ENCODE measurements at places on chromosomes 6 and 20.

DNA sequence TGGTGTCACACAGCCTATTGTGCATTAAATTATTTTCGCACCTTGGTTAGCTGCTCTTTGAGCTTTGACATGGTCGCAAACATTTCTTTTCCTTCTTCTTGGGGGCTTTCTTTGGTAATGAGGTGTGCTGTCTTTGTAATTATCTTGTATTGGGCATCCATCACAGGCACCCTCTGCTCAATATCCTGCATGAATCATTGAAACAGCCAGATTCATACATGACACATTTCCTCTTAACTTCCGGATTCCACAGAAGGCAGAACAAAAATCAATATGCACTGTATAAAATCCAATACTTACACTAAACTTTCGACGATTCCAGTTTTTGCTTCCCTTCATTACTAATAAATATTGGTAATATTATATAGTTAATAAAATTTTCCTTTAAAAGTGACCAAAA lies 175.6 kb downstream of the SYNE1 start:
- no peak for DNase-seq

- no peak for DNase-seq
These were observed 33.0 kb downstream of the SPATA2 start for GRCh38 chr20:49882171-49882970.

GRCh38 chr20:33656010-33656782 lies 5.9 kb upstream of the C20orf144 start:
- no peak for DNase-seq

- no peak for DNase-seq
These were observed 328.7 kb downstream of the UTRN start for GRCh38 chr6:144613859-144614258.

- DNase-seq = no peak
These were observed 35.1 kb upstream of the DUSP22 start for GRCh38 chr6:257031-257725.

- DNase-seq = no peak
These were observed 83.6 kb downstream of the PFDN4 start for GRCh38 chr20:54291339-54292010.

GRCh38 chr6:125507987-125508655 lies 206.4 kb upstream of the HDDC2 start:
- no peak for DNase-seq

GRCh38 chr6:38554700-38555413 lies 84.9 kb downstream of the BTBD9 start:
- no peak for DNase-seq

DNA sequence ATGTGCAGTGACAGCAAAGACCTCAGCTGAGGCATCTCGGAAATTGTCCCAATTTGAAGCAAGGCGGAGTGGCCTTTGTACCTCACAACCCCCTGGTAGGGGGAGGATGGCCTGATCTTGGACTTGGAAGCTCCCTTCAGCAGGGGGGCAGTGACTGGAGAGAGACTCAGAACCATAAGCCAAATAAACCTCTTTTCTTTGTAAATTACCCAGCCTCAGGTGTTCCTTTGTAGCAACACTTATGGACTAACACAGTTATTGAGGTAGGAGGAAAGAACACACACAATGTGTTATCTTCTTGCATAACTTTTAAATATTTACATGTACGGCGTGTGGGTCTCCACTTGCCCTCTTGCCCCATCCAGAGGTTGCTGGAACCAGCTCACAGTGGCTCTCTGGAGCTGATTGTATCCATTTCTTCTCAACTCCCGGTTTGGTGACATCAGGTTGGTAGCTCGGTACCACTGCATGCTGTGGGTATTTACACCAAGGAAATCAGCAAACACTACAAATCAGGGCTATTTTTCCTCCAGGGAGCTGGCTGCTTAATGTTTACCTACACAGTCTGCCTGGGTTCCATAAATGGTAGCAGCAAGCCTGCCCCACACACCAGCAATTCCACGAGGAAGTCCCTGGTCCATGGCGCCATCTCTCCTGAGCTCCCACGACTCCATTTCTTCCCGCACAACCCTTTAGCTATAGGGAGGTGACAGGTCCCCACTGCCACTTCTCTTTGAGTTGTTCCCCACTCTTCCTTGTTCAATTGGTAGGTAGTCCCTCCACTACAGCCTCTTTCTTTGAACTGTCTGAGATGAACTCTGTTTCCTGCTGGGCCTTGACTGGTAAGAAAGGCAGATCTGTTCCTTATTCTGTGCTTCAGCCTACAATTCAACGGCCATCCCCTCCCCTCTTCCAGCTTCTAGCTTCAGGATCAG lies 54.3 kb upstream of the TASP1 start:
- DNase-seq = no peak

GRCh38 chr6:14243597-14243996 lies 126.0 kb downstream of the CD83 start:
- DNase-seq = no peak

DNA sequence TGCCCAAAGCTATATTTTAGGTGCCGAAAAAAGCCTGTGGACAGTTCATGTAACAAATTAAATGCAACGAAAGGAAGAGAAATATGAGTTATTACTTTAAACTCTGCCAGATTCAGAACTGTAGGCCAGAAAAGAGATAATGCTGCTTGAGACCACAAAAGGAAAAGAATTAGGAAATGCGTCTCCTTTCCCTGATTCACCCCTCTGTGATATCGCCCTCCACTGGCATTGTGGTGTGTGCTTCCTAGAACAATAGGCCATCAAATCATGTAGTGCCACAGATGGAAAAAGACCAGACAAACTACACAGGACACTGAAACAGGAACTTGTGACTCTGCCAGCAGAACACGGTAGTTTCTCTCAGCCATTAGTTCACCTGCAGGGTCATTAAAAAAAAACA lies 14.7 kb upstream of the LAMA4 start:
- no peak for DNase-seq

GRCh38 chr20:62496568-62497218 lies 20.9 kb upstream of the GATA5 start:
- DNase-seq = peak; percentile 42

GRCh38 chr6:145734486-145735355 lies 599 bp downstream of the EPM2A start:
- peak; percentile 93 for DNase-seq

- no peak for DNase-seq
These were observed 5.4 kb upstream of the GJA10 start for GRCh38 chr6:89888871-89889270.

GRCh38 chr6:145798530-145798929 lies 16.1 kb downstream of the FBXO30 start:
- no peak for DNase-seq

DNA sequence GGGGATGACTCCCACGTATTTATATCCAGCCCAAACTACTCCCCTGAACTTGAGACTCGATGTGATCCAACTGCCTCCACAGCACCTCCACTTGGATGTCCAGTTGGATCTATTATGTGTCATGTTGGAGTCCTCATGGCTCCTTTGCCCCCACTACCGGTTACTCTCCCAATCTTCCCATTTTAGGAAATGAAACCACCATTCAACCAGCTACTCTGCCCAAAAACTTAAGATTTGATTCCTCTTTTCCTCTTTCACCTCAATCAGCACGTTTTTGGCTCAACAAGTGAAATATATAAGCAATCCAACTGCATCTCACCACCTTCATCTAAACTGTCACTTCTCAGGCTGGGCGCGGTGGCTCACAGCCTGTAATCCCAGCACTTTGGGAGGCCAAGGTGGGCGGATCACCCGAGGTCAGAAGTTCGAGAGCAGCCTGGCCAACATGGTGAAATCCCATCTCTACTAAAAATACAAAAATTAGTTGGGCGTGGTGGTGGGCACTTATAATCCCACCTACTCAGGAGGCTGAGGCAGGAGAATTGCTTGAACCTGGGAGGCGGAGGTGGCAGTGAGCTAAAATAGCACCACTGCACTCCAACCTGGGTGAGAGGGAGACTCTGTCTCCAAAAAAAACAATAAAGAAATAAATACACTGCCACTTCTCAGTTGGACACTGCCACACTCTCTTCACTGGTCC lies 3.4 kb downstream of the AHCY start:
- DNase-seq = no peak

DNA sequence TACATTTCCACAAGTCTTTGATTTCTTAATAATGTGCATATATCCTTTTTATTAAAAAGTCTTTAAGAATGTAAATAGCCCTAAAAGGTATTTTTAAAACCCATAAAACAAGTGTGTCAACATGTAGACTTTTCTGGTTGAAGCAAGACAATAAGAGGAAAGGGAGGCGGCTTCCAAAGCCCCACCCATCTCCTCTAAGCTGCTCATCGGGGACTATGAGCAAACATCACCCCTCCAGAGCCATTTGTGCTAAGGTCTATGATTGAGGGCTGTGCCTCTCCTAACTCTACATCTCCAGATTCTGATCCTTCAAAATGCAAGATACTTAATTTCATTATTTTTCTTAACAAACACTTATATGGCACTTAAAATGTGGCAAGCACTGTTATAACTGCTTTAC lies 2.5 kb upstream of the NAA20 start:
- no peak for DNase-seq

DNA sequence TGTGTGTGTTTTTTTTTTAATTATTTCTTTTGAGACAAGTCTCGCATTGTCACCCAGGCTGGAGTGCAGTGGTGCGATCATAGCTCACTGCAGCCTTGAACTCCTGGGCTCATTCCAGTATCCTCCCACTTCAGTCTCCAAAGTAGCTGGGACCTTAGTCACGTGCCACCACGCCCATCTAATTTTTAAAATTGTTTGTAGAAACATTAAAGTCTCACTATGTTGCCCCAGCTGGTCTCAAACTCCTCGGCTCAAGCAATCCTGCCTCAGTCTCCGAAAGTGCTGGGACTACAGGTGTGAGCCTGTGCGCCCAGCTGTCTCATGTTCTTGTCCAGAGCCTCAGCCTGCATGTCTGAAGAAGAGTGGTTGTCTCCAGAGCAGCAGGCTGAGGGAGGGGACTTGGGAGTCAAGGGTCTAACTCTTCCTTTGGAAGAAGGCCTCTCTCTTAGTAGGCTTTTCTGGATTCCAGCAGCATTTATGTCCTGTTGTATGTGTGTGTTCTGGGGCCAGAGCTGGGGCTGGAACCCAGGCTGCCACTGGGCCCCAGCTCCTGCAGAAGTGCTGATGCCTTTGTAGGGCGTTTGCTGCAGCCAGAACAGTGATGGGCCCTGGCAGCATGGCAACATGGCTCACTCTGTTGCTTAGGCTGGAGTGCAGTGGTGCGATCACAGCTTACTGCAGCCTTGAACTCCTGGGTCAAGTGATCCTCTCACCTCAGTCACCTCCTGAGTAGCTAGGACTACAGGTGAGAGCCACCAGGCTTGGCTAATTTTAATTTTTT lies 5.4 kb downstream of the DNMT3B start:
- DNase-seq = no peak

DNA sequence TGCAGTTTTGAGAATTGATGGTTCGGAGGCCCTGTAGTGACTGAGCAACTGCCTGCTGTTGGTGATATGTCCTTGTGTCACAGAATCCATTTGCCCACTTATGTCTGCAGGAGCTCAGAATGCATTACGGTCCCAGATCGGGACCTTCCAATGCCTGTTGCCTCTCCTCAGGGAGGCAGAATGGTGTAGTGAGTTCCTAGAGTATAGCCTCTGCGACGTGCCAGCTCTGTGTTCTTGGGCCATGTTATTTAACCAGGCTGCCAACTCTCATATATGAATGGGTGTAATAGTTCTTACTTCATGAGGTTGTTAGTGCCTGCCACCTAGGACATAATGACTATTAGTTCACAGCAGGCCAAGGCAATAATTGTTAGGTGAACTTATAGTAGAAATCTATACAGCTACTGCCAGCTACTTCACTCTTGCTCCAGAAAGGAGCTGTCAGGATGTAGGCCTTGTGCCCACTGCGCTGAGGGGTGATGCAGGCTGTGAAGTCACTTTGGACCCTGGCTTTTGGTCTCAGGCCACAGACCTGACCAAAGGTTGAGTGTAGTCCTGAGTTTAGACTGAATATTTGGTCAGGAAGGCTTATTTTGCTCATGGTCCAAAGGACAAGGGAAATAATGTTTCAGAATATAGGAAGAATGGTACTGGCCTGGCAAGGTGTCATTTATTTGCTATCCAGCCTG lies 82.1 kb downstream of the ASXL1 start:
- no peak for DNase-seq

DNA sequence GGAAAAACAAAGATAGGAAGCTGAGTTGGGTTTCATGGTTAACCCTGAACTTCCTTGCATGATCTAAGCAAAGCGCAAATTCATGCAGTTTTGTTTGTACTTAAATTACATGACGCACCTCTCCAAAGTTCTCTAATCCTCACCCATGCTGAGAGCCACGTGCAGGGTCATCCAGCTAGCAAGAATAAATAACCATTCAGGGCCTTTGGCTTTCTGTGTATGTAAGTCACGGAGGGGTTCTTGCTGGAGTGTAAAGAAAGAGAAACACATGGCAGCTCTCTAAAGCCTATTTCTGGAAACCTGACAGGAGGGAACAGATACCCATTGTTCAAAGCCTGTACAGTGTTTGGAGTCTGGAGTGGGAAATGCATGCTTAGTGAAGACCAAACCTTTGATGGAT lies 171.7 kb upstream of the CCN2 start:
- no peak for DNase-seq

DNA sequence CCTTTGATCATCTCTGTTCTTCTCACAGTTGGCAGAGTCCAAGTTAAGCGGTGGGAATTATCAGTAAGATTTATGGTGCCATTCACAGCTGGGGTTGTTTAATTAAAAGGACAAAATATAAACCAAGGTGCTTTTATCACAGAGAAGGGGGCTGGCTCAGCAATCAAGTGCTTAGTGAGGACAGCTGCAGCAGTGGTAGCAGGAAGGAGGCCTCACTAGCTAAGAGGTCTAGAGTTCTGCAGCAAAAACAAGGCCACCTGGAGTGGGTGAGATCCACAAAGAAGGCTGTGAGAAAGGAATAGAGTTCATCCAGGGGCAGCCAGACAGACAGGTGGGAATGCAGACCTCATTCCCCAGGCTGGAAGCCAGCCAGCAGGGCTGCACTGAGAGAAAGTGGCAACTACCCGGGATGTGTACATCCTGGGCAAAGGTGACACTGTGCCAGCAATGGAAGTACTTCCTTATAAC lies 37.1 kb downstream of the PIGU start:
- DNase-seq = peak; percentile 88

GRCh38 chr6:118889163-118889562 lies 4.8 kb upstream of the ASF1A start:
- no peak for DNase-seq

Data from mucosa of descending colon (tissue), 3 donors.